ENCODE measurements at places on chromosomes 4 and X.
A peak's percentile ranks its signal among the peaks of the same experiment; 100 is the strongest.

GRCh38 chr4:179989975-179990374, 2253.2 kb upstream of the TENM3 start:
- peak; percentile 24 for DNase-seq

GRCh38 chrX:40090961-40091360, 6.8 kb downstream of the BCOR start:
- DNase-seq: no peak

DNA sequence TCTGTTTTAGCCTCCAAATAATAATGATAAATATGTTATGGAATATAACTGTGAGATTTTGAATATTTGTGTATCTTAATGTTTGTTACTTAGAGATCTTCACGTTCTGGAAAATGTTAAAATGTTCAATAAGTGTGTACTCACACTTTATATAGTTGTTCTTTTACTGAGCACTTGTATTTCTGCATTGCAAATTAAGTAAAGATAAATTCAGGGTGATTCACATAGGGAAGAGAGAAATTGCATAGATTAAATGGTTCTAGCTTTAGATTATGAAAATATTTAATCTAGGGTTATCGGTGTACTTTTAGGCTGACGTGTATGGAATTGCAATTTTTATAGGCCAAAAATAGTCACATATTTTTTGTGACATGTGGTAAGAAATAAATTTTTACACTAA, 148.6 kb downstream of the ARHGAP10 start:
- no peak for DNase-seq

DNA sequence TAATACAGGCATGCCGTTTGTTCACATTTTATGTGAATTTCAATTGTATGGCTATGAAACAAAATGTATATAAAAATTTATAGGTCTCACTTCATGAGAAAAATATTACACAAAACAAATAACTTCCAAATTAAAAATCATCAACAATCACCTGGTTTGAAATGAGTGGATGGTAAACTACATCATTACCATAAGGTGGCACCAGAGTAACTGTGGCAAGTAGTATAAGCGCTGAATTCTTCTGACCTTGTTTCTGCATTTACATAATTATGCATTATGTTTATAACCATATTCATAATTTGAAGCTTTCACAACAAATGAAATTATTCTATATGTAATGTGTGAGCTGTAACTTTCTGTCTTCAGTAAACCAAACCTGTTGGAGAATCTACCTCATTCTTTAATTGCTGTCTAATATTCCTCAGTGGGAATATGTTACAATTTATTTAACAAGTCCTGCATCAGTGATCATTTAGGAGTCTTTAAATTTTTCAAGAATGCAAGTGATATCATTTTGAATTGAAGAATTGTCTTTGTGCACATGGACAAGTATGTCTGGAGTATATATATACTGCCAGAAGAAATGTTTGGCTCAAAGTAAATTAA, 55.2 kb downstream of the MMRN1 start:
- peak; percentile 6 for DNase-seq

DNA sequence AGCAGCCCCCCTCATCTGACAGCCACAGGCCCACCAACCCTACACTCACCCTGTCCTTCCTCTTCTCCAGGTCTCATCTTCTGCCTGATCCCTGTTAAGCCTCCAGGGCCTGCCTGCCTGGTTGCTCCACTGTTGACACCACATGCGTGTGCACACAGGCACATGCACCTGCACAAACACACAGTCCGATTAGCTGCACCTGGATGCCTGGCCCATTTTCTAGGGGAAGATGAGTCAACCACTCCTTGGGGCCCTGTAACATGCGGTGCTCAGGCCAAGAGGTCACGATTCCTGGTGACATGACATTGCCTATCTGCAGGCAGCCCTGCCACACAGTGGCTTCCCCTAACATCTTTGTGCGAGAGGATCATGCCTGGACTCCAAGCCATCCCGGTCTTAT, 498.4 kb downstream of the BCOR start:
- no peak for DNase-seq

- DNase-seq: peak; percentile 76
Measured at GRCh38 chr4:1249731-1250526, 999 bp upstream of the CTBP1 start.

GRCh38 chrX:13367950-13368349, 48.1 kb upstream of the ATXN3L start:
- no peak for DNase-seq

GRCh38 chr4:31674313-31674947, 954.3 kb downstream of the PCDH7 start:
- DNase-seq: peak; percentile 2

- DNase-seq: no peak
Measured at GRCh38 chrX:9072281-9072680, 38.4 kb upstream of the FAM9B start.

DNA sequence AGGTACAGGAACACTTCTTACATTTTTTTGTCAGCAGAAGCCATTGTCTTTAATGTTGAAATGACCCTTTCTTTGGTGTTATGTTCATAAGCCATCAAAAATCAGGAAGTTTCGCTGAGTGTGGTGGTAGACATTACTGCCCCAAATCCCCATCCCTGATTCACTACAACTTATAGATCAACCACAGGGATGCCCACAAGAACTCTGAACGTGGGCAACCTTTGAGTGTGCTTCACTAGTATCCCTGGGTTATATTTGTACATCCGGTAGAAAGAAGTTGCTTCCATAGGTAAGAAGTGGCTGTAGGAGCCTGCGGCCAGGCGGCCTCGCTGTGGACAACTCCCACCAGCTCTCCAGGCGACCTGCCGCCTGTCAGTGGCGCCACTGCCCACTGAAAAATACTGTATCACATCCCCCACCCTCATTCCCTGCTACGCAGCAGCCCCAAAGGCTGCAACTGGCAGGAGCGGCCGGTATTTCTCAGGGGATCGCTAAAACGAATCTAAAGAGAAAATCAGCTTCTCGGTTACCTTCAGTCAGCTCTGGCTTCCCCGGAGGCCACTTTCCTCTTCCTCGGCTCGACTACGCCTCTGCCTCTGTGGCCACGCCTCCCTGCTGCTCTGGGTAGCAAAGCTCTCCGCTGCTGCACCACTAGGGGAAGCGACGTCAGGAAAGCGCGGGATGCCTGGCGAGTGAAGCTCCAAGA, 13.9 kb upstream of the ETDC start:
- peak; percentile 62 for DNase-seq

GRCh38 chr4:14719053-14719452, 283.2 kb upstream of the CPEB2 start:
- no peak for DNase-seq

- no peak for DNase-seq
Measured at GRCh38 chrX:134315866-134316265, 78.9 kb downstream of the CCDC160 start.

DNA sequence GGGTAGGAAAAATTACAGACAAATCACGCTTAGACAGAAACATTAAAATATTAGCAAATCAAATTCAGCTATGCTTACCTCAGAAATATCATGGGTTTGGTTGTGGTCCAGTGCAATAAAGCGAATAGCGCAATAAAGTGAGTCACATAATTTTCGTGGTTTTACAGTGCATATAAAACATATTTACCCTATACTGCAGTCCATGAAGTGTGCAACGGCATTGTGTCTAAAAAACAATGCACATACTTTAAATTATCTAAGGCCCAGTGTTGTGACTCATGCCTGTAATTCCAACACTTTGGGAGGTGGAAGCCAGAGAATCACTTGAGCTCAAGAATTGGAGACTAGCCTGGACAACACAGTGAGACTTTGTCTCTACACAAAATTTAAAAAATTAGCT, 195.7 kb upstream of the IL1RAPL1 start:
- no peak for DNase-seq

DNA sequence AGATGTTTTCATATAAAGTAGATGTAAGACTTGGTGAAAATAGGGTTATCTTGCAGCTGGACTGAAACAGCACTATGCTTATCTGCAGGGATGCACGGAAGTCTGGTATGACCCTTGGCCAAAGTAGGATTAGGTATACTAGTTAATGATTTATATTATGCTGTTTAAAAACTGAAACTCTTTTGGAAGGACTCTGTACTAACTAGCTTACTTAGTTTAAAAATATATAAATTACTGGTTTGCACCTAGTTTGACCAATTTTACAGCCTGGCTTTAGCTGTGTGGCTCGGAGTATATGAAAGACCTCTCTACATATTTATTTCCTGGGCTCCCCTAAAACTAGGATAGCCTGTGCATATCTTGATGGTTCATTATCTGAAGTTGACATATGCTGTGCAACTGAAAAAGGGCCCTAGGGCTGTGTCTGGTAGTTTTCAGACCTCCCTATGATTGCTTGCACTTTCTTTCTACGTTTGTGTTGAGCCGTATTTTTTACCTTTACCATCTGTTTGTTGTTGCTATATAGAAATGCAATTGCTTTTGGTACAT, 89.2 kb downstream of the TMEM144 start:
- no peak for DNase-seq

GRCh38 chr4:83231620-83232076, 53.0 kb downstream of the COQ2 start:
- peak; percentile 36 for DNase-seq

- DNase-seq: no peak
Measured at GRCh38 chrX:17642891-17643290, 94.4 kb upstream of the SCML1 start.

GRCh38 chrX:129530410-129530809, 7.1 kb upstream of the SMARCA1 start:
- DNase-seq: no peak

GRCh38 chrX:150566734-150567182, 1.7 kb upstream of the MTM1 start:
- no peak for DNase-seq

DNA sequence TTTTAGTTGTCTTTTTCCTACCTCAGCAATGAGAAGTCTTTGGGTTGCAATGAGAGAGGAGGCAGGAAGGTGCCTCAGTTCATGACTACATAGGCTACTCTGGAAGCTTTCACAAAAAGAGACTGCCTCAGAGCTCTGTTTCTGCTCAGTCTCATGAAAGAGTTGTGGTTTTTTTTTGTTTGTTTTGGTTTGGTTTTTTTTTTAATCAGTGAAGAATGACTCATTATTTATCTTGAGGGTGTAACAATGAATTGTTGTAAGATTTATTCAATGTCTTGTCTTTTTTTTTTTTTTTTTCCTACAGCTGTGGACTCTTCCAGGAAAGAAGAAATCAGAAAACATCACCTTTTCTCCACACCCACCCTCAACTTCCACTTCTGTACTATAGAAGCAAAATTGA, 67.5 kb upstream of the CXCL13 start:
- DNase-seq: no peak

GRCh38 chrX:106933538-106933961, 13.3 kb downstream of the CLDN2 start:
- DNase-seq: no peak

DNA sequence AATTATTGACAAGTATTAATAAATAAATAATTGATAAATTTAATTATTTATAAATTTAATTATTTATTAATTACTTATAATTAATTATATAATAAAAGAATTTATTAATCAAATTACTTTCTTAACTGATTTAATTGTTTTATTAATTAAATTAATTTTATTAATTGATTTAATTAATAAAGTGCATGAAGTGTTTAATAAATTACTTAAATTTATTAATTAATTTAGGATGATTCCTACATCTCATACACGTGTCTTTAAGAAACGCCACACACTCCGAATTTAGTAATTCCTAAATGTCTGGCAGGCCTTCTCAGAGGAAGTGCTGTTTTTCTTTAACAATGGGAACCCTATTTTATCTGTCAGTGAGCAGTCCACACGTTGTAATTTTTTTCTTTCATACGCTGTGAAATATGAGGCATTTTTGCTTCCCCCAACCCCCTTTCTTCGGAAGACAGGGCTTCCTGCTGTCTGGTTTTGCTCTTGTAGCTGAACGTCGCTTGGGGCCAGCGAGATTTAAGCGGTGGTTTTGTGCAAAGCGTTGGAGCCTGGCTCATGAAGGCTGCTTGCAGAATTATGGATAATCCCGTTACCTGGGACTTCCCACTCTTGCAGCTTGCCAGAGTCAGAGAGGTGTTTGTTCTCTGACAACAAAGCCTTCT, 46.8 kb downstream of the CRLF2 start:
- no peak for DNase-seq

- DNase-seq: no peak
Measured at GRCh38 chr4:77263247-77263646, 106.2 kb downstream of the CCNG2 start.

GRCh38 chr4:7665321-7665720, 230.6 kb upstream of the PSAPL1 start:
- no peak for DNase-seq

DNA sequence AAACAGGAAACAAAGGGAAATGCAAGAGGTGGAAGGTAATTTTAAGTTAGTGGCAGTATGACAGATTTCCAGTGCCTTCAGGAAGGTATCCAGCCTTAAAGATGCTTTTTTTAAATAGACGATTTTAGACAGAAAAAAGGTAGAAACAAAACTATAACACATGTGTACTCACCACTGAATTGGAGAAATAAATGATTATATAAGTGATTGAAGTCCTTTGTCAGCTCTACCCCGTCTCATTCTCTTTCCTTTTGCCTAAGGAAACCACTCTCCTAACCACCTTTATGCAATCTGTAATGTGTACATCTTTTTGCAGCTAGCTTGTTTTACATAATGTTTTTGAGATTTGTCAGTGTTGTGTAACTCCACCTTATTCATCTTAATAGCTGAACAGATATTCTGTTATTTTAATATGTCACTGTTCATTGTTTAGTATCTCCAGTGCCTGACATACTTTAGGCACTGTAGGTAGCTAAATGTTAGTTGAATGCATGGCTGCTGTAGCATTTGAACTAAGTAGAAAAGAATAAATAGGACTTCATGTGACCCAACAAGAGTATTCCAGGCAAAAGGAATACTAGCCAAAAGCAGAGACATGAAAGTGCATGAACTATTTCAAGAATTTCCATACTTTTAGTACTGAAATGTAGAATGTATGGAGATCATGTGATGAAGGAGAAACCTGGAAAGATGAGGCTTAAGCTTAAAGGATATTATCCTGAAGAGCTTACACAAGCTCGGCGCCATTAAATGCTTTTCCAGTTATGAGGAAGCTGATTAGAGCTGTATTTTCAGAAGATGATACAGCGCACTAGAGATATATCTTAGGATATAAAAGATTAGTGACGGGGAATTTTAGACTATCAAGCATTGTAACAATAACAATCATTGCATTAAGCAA, 865 bp downstream of the FAM200B start:
- no peak for DNase-seq

- DNase-seq: no peak
Measured at GRCh38 chr4:151561551-151562256, 152.7 kb downstream of the FHIP1A start.

DNA sequence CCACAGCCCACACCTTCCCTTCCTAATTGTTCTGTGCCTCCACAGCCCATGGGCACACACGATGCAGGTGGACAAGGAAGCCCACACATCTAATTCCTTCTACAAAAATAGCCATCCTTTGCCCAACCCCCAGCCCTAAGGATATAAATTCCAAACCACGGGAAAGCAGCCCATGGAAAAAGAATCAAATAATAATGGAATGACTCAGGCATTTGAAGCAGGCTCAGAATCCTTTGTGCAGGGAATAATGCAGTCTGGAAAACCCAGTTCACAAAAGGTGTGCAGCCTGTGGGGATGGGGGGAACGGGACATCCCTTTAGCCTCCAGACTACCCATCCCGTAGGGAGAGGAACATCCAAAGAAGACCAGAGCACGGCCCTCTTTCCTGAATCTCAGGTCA, 342.3 kb upstream of the GALNT7 start:
- DNase-seq: no peak

Measured in GM10248 (cell line).